Subcutaneous adipose tissue (tissue), 4 donors: ENCODE measurements at places on chromosomes 7 and 10. TPM values are rescaled to one million over a fixed set of nuclear protein-coding genes. Genes with fewer than 3 reads are reported as not detected.

TSPAN33 gene
- 2.4 TPM for total RNA-seq

BPGM gene
- 11.4 TPM for total RNA-seq

MYL7 gene
- total RNA-seq: not detected

LIPN gene
- total RNA-seq: not detected

SMO gene
- 4.0 TPM for total RNA-seq

VSTM2A gene
- not detected for total RNA-seq

OR2A5 gene
- total RNA-seq: not detected

TMEM270 gene
- not detected for total RNA-seq

PRKCQ gene
- 0.88 TPM for total RNA-seq

MUC3A gene
- 0.94 TPM for total RNA-seq

SAP25 gene
- total RNA-seq: not detected

CCDC3 gene
- 10.8 TPM for total RNA-seq

SLC13A1 gene
- total RNA-seq: not detected

OGDHL gene
- total RNA-seq: not detected

H2BK1 gene
- total RNA-seq: not detected

CDHR1 gene
- total RNA-seq: 0.22 TPM

CTAGE8 gene
- total RNA-seq: 0.88 TPM

TAS2R16 gene
- total RNA-seq: not detected

FAM107B gene
- total RNA-seq: 31.5 TPM

BHLHA15 gene
- total RNA-seq: not detected

PLEKHS1 gene
- total RNA-seq: not detected

RAMP3 gene
- 166 TPM for total RNA-seq

SFTPA1 gene
- not detected for total RNA-seq

ASNS gene
- total RNA-seq: 7.5 TPM

OR2A7 gene
- total RNA-seq: 2.9 TPM

ZNF727 gene
- 3.5 TPM for total RNA-seq
